SK-N-MC (cell line): ENCODE measurements at places on chromosomes 6 and 20.

- no peak for DNase-seq
These were observed 98.2 kb downstream of the PRND start for GRCh38 chr20:4819901-4820300.

- peak; percentile 57 for DNase-seq
These were observed 164.9 kb upstream of the SASH1 start for GRCh38 chr6:148177589-148178233.

DNA sequence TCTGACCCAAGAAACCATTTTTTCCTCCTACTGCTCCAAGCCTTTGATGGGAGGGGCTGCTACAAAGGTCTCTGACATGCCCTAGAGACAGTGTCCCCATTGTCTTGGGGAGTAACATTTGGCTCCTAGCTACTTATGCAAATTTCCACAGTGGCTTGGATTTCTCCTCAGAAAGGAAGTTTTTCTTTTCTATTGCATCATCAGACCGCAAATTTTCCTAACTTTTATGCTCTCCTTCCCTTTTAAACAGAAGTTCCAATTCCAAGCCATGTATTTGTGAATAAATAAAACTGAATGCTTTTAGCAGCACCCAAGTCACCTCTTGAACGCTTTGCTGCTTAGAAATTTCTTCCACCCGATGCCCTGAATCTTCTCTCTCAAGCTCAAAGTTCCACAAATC, 51.0 kb downstream of the SLC22A2 start:
- DNase-seq: no peak

DNA sequence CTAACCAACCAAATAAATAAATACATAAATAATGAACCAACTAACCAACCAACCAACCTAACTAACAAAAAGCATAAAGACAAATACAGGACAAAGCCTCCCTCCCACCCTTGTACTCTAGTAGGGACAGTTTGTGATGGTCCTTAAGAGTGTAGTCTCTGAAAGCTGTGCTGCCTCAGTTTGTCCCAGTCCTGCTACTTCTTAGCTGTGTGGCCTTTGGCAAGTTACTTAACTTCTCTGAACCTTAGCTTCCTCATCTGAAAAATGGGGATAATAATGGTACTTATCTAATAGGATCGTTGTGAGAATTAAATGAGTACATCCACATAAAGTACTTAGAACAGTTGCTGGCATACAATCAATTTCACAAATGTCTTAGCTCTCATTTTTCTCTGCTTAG, 232.6 kb upstream of the SUPT3H start:
- no peak for DNase-seq

GRCh38 chr20:38601216-38602184, at the start of gene ARHGAP40:
Gene ARHGAP40 (plus strand): TSS chr20:38601809.
- DNase-seq: no peak

- no peak for DNase-seq
These were observed 91.2 kb downstream of the ARID1B start for GRCh38 chr6:156868385-156868784.

- no peak for DNase-seq
These were observed 148.3 kb upstream of the STXBP5 start for GRCh38 chr6:147055821-147056392.

- DNase-seq: no peak
These were observed 239.1 kb downstream of the THBS2 start for GRCh38 chr6:169014211-169015197.

GRCh38 chr6:38436726-38437465, 202.8 kb downstream of the BTBD9 start:
- no peak for DNase-seq

GRCh38 chr20:51916244-51916643, 113.9 kb upstream of the SALL4 start:
- no peak for DNase-seq

DNA sequence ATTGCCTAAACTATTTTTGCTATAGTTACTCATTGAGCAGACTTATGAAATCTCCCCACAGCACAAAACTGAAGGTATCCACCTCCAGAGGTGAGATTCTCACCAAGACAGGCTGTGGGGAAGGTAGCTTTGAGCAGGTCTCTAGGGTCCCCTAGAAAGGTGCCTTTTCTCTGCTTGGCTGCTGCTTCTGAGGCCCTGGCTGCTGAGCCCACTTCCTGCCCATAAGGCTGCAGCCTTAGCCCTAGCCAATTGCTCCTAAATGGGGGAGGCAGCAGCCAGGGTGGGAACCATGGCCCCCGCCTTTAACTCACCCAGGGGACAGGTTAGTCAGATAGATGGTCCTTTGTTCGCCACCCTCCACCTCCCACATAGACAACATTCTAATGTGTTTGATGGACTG, 3.6 kb downstream of the NT5E start:
- no peak for DNase-seq

DNA sequence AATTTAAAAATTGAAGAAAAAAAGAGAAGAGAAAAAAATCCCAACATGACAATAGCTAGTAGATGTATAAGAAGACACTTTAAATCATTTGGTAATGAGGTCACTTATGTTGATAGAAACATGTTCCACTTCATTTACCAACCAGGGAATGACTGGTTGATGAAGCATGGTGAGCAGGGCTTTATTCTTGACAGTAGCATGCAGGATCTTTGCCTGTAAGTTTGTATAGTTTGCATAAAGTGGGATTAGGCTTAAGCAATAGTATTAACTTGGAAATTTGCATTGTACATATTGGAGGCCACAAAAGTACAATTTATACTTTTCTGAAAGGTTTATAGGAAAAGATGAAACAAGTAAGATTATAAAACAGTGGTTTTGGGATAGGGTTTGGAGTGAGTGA, 67.0 kb downstream of the NOX3 start:
- no peak for DNase-seq

- no peak for DNase-seq
These were observed 159.3 kb upstream of the MARCKS start for GRCh38 chr6:113697632-113698410.

DNA sequence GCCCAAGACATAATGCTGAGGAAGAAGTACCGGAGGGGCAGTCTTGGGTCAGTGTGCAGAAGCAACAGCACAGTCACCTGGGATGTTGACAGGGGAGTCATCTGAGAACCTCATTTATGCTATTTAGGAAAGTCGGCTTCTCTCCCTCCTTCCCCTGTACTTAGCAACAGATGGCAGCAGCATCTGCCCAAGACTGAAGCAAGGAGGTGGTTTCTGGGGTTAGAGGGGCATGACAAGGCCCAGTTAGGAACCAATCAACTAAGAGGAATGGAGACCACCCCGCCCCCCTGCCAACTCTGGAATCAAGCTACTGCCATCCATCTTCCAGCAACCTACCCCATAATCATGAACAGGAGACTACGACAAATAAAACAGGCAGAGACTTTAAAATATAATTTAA, 21.7 kb downstream of the RIPK1 start:
- DNase-seq: no peak

GRCh38 chr20:63103402-63104311, 96.9 kb upstream of the BHLHE23 start:
- DNase-seq: no peak

DNA sequence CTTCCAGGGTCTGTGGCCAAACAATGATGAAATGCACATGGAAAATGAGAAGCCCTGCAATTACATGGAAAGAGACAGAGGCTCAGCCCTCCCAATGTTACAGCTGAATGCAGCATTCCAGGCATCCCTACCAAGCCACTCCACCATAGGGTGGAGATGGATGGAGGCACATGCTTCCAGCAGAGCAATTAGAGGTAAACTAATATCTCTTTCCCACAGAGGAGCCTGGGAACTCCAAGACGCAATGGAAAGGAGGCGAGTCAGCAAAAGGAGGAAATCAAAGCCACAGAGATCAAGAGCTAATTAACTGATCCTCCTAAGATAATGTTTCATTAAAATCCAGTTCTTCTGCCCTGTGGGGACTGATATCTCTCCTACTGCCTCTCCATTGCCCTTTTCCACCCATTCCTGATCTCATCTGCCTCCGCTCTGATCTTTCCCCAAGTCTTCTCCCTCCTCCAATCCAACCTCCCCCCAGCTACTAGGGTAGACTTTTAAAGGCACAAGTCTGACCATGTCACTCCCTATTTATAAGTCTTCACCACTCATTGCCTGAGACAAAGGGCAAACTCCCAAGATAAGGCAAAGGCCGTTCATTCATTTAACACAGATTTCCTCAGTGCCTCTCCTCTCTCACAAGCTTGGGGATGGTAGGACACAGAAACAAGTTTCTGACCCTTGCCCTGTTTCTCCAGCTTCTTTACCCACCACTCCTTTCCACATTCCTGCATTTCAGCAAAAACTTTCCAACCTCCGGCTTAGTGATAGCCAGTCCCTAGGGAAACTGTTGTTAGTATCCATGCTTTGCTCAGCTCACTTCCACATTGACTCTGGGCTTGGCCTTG, 14.3 kb upstream of the KCNB1 start:
- DNase-seq: no peak

DNA sequence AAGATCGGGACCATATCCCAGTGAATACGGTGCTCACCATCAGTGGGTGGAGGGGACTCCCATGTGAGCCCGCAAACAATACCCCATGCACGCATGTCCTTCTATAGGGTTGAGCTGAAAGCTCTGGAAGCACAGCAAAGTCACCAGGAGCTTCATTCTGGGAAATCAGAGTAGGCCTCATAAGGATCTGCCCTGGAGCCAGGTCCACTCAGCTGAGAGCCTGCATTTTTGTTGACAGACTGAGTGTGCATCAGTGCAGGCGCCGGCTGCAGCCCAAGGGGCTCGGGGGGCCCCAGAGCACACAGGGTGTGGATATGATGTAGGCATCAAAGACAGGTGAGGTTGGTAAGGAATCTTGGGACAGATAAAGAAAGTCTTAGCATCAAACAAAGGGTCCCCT, 79.8 kb upstream of the CD93 start:
- DNase-seq: no peak

DNA sequence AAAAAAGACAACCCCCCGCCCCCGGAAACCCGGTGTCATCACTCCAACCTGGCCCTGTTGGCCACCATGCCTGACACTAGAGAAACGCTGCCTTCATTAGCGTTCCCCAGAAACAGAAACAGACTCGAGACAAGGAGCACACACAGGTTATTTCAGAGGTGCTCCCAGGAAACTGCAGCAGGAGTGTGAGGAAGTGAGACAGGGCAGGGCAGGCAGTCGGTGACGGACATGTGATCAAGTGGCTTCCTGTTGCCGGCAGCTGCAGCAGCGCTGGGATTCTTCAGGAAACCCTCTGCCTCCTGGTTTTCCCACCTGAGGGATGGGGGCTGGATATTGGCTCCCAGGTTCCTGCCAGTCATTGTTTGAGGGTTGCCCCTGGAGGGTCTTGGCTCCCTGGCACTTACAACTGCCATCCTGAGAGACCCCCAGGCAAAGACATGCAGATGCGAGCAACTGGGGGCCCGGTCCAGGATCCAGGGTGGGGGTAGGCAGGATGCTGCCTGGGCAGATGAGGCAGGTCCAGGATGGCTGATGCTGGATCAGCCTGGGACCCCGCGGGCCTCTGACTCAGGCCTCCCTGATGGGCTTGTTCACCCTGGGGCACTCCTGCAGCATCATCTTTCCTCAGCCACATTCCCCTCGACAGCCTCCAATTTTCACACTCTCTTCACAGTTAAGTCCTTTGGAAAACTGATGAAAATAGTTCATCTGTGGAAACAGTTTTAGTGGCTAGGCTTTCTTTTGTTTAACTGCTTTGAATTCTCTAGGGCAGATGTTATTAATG, 150.7 kb upstream of the SYNDIG1 start:
- no peak for DNase-seq

- DNase-seq: no peak
These were observed 10.9 kb downstream of the PSMB1 start for GRCh38 chr6:170542031-170542719.

DNA sequence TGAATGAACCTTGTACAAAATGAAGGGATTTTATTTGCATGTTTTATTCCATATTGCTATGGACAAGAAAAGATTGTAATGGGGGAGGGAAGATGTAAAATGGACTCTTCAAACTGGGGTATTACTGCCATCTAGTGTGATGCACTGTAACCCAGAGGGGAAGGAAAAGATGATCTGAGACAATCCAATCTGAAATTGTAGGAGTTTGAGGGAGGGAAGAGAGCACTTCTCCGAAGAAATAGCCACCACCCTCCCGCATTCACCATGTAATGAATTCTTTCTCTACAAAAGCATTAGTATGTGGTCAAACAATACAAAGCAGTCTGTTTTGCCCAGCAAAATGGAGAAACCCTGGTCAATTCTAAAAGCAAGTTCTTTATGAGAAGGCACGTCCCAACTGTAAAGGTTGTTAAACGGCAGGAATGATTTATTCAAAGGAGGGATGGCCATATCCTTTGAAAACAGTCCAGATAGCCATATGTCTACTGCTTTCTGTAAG, 679.5 kb upstream of the NRSN1 start:
- DNase-seq: peak; percentile 35

DNA sequence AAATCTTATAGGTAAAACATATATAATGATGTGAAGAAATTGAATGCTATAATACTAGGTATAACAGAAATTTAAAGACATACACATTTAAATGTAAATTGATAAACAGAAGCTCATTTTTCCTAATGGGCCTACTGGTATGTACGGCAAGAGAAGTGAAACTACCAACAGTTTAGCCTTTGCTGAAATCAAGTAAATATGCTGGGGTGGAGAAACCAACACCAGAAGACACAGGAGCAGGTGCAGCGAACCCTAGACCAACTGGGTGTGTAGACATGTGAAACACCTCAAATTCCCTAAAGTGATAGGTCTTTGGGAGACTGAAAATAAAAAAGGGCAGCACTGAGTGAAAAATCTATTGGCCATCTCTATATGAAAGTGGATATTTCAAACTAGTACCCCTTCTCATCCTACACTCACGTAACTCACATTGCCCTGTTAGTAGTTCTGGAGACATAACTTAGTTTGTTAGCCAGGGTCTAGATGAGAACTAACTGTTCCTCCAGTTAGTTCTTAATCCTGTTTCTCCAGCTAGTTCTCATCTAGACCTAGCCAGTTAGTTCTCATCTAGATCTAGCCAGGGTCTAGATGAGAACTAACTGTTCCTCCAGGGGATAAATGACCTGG, 53.1 kb downstream of the SLC35D3 start:
- no peak for DNase-seq

GRCh38 chr6:5837323-5837722, 169.4 kb downstream of the NRN1 start:
- no peak for DNase-seq

DNA sequence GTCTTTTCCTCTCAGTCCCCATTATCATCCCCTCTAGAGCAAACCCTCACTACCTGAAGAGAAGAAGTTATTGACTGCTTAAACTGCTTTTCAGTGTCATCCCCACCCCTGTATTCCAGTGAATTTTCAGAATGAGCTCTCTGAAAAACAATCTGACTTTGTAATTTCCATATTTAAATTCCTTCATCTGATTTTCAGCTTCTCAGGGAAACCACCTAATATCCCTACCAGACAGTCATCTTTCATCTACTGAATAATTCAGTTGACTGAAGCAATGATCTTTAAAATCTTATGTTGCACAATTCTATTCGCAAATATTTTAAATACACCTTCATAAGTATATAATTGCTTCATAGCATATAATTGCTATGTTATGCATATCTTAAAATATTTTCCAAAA, 258.7 kb downstream of the HTR1B start:
- no peak for DNase-seq

GRCh38 chr6:147935656-147936055, 407.0 kb upstream of the SASH1 start:
- DNase-seq: no peak

- DNase-seq: no peak
These were observed 27.6 kb upstream of the LY86 start for GRCh38 chr6:6560909-6561308.

GRCh38 chr20:49668181-49668877, 45.3 kb downstream of the B4GALT5 start:
- no peak for DNase-seq
